ENCODE measurements at places on chromosomes 6 and 20.

DNA sequence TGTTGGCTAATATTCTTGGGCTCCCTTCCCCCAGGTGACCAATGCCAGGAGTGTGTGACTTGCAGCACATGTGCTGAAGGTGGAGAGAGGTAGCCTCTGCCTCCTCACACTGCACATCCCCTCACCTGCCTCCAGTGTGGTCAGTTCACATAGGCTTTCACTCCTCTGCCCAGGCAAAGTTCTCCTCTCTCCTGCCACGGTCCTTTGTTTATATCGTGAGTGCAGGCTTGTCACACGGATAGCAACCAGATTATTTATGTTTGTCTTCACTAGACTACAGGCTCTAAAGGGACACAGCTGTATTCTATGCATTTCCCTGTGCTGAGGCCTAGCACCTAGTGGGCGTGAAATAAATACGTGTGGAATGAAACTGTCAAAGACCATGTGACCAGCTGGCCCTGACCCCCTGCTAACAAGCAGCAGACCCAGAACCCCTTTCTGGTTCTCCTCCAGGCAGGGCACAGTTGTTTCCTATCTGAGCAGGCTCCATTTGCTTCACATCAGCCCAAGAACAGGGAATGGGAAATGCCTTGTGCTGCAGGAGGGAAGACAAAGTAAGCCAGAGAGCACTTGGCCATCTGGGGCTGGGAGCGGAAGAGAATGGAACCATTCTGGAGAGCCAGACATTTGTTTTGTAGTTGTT is 42.3 kb downstream of the UNC5CL start:
- no peak overlapping the region for H3K4me3 ChIP-seq
- no peak overlapping the region for H3K27ac ChIP-seq
- H3K4me1 ChIP-seq: no peaks in the 10 kb centered on the region
- no peaks in the 10 kb centered on the region for H3K27me3 ChIP-seq
- no peaks in the 10 kb centered on the region for H3K36me3 ChIP-seq

GRCh38 chr20:61925555-61926252 is 140.0 kb downstream of the TAF4 start:
- no peak overlapping the region for H3K4me3 ChIP-seq
- H3K4me1 ChIP-seq: no peaks in the 10 kb centered on the region
- H3K27me3 ChIP-seq: no peaks in the 10 kb centered on the region
- no peak for DNase-seq
- no peak overlapping the region for H3K27ac ChIP-seq

GRCh38 chr6:52076791-52077179 is 10.6 kb downstream of the PKHD1 start:
- H3K27ac ChIP-seq: no peak overlapping the region
- no peaks in the 10 kb centered on the region for H3K27me3 ChIP-seq
- no peak for DNase-seq
- H3K4me1 ChIP-seq: no peaks in the 10 kb centered on the region

DNA sequence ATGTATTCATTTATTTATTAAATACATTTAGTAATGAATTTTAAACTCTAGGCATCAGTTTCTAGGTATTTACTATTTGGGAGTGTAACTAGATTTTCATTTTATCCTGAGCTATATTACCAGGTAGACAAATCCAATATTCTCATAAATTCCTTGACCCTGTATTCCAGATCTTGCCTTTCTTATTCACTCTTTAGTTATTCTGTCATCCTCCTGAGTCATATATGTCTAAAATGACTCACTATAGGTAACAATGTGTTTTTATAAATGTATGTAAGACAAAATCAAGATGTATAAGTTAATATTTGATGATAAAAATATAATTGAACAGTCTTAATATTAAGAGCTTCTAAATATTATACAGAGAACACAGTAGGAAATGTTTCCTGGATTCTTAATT is 642.1 kb upstream of the NRSN1 start:
- DNase-seq: no peak
- no peak overlapping the region for H3K4me3 ChIP-seq
- no peaks in the 10 kb centered on the region for H3K27me3 ChIP-seq
- no peaks in the 10 kb centered on the region for H3K36me3 ChIP-seq
- H3K4me1 ChIP-seq: no peaks in the 10 kb centered on the region

DNA sequence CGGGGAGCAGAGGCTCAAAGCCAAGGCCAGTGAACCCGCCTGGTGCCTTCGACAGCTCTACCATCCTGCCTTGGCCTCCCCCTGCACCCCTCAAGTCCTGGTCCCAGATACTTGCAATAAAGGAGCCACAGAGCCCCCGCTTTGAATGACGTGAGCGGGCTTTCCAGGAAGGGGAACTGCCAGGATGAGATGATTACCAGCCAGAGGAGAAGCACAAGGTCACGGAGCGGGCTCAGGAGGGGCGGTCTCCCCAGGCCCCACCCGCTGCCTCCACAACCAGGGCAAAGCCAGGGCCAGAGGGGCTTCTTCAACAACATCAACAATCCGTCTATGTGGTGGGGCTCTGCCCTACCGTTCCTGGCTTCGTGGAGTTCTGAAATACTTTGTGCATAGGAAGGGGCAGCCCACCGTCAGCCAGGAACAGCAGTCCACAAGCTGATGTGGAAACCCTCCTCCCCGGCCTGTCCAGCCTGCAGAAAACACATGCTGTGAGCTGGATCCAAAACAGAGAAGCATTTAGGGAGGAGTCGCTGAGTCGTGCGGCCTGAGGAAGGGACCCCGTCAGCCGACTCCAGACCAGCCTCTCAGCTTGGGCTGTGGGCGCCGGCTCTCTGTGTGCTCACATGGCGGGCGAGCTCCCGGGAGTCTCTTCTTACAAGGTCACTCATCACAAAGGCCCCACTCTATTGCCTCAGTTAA is 392.5 kb downstream of the CDH4 start:
- DNase-seq: no peak
- H3K27me3 ChIP-seq: no peaks in the 10 kb centered on the region
- H3K27ac ChIP-seq: no peak overlapping the region
- no peaks in the 10 kb centered on the region for H3K36me3 ChIP-seq
- no peak overlapping the region for H3K4me3 ChIP-seq
